NCI-H774 (cell line): ENCODE measurements at places on chromosomes 3 and 15.

DNA sequence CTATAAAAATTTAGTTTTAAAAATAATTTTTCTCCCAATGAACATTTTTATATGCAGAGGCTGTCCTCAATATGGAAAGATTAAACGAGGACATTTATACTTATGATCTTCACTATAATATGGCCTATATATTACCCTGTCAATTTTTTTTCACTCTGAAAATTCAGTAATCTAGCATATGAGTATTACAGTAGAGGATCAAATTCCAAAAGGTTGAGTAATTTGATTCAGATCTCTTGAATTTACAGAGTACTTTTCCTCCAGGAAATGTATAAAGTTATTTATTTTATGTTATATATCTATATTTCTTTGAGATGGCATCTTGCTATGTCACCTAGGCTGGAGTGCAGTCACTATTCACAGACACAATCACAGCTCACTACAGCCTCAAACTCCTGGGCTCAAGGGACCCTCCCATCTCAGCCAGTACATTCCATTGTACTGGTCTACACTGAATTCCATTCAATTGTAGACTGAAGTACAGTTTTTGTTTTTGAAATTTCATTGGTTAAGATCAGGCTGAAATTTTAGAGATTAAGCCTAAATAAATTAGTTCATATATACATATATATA is 16.3 kb upstream of the TRPM7 start:
- DNase-seq, result no peak

GRCh38 chr3:33908250-33908851 is 109.9 kb downstream of the PDCD6IP start:
- no peak for DNase-seq

- DNase-seq, result peak; percentile 59
These were observed at the start of gene AMOTL2 for GRCh38 chr3:134374105-134374790. TSS of gene AMOTL2 (minus strand) at chr3:134374447. CDS start at chr3:134371433, 3,014 bp downstream.

DNA sequence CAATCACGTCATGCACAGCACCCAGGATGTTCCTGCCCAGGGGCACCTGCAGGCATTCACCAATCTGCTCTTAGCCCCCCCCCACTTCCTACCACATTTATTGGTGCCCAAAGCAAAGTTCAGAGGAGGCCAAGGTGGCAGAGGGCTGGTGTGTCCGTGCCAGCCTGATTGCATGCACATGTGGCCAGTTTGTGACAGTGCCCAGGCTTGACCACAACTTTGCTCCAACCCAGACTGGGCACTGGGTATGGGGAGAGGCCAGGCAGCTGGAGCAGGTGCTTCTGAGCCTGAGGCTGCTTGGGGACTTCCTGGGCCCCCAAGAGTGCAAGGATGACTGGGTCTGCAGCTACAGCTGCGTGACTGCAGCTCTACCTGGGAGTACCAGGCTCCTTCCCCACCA is 192.3 kb upstream of the BCHE start:
- no peak for DNase-seq

- no peak for DNase-seq
These were observed 92.9 kb upstream of the CADPS start for GRCh38 chr3:62968128-62968527.

DNA sequence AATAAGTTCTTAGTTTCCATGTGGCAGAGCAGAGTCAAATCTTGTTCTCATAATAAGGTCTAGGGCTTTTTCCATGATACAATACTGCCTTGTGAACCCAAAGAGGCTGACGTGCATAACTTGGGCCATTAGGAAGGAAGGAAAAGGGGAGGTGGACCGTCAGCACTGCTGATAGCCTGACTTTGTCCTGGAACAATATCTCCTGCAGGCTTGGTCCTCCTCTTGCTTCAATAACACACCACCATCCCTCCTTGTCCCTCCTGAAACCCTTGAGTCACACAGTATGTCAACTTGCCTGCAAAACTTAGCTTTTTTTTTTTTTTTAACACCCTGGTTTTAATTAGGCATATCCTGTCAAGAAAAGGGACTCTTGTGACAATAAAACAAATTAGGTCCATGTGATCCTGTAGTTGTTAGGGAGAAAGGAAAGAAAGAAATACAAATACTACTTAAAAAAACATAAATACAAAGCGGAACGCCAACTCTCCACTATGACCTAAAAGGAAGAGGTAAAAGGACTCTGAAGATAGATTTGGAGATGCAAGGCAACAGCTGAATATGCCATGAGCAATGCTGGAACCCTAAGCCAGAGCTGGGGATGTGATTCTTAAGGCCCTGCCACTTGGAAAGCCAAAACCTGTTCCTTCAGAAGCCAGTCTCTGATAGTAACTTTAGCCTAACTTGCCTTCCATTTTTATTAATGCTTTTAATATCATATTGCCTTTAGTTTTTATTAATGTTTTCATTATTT is 67.0 kb downstream of the WWTR1 start:
- no peak for DNase-seq

GRCh38 chr3:154156530-154156929 is 35.3 kb downstream of the ARHGEF26 start:
- DNase-seq, result no peak

- no peak for DNase-seq
These were observed 29.4 kb downstream of the SLC22A14 start for GRCh38 chr3:38311476-38311875.

DNA sequence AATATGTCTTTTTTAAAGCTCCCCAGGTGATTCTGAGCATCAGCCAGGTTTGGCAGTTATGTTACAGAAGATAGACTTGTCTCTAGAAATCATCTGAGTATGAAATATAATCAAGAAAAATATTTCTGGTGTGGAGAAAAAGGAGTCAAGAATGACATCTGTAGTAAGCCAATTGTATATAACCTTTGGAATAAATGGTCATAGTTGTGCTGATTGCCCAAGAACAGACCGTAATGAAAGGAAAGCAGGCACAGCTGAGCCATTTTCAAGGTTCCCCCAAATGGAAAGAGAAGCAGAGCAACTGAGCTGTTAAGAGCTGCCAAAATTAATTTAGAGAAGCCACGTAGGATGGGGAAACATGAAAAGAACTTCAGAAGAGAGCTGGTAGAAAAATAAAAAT is 26.6 kb downstream of the GOLM2 start:
- no peak for DNase-seq

GRCh38 chr15:63187589-63188226 is 1.7 kb upstream of the RAB8B start:
- DNase-seq, result no peak

DNA sequence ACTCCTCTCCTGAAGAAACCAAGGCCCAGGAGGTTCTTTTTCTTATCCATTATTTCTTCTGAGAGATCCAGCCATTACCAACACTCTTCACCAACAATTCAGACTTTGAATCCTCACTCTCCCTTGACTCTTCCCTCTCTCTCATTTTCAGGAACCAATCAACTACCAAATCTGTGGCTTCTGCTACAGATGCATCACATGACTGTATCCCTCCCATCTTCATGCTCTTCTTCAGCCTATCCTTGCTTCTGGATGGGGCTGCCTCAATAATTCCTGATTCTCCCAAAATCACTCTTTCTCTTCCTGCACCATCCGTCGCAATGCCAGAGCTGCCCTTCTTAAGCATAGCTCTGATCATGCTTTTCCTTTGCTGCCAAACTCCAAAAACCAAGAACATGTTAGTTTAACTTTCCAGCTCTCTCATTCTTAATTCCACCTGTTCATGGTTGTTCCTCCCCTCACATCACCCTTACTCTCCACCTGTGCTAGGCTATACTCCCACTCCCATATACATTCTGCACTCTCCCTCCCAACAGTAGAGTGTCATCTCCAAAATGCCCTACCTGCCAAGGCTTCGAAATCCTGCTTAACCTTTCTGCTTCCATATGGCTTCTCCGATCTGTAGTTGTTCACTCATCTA is 13.5 kb downstream of the PLD1 start:
- DNase-seq, result no peak

DNA sequence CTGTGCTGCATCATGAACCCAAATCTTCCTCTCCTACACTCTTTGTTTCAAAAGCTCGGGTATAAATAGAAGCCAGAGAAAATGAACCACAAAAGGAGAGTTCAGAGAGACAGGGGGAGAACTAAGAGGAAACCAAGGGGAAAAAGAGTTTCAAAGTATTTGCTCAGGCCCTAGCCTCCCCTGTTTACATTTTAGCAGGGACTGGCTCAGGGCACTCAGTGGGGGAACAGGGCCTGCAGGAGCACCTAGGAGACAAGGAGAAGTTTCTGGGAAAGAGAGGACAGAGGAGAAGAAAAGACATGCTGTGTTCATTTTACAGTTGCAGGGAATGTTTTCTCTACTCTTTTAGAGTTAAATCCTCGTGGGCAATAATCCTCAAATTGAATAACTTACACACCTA is 8.5 kb upstream of the IL17RD start:
- DNase-seq, result no peak

GRCh38 chr3:15768421-15769255 is 29.1 kb downstream of the ANKRD28 start:
- peak; percentile 4 for DNase-seq

DNA sequence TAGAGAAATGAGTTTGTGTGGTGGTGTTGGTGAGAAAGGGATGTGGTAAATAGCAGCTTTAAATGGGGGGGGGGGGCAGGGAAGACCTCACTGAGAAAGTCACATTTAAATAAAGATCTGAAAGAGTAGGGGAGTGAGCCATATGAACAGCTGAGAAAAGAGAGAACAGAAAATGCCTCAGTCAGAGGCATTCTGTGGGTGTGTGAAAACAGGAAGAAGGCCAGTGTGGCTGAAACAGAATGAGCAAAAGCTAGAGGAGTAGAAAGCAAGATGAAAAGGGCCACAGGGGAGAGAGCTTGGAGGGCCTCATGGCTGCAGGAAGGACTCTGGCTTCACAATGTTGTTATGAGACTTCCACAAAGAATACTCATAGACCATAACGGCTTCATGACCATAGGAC is 783.3 kb downstream of the ZPLD1 start:
- DNase-seq, result no peak

DNA sequence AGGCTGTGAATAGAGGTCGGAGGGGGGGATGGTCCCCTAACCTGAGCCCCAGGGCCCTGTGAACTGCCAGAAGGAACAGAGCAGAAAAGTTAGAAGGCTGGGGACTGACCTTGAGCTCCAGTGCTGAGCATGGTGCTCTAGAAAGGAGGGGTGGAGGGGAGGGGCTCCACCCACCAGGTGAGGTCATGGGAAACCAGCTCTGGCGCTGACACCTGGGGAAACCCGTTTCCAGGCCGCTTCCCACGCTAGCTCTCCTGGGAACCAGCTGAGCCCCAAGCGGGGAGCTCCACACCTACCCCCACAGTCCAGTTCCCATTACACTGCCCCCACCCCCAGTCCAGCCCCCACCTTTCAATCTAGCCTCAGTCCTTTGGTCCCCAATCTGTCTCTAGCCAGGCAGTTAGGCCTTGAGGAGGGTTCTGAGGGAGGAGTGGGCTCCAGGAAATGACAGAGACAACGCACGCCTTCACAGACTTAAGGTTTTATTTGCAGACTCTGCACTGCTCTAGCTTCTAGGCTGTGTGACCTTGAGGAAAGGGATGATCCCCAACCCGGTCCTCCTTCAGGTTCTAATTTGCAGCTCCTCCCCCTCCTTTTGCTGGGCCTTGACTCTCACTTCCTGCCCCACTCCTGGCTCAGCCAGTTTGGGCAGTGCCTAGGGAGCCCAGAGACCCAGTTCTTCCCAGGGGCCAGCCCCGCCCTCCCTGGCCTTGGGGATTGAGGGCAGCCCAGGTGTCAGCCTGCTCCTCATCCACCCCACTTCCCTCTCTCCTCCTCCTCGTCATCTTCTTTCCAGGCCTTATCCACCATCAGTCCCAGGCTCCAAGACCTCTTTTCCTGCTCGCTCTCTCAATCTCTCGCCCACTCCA is 2.1 kb downstream of the RHOV start:
- DNase-seq, result no peak
